ENCODE measurements at places on chromosomes 2 and 18.

DNA sequence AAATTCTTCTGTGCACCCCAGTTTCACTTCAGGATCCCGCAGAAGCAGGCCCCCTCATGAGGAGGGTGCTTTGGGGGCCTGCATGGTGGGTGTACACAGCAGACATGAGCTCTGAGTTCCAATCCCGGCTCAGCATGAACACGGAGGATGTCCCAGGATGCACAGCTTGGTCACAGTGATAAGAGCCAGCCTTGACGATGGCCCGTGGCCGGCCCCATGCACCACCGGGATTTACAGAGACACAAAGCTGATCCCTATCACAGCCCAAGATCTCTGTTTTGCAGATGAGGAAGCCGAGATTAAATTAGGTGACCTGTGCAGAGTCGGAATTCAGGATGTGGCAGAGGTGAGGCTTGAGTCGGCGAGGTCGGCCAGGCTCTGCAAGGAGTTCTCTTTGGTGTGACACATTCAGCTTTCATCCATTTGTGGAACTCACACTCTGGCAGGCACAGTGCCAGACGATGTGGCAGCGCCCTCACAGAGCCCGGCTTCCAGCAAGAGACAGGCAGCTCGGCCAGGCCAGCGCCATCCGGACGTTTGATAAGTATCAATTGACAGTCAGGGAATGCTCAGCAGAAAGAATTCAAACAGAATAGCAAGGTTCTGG is 456.3 kb upstream of the MYT1L start:
- no peak for DNase-seq

DNA sequence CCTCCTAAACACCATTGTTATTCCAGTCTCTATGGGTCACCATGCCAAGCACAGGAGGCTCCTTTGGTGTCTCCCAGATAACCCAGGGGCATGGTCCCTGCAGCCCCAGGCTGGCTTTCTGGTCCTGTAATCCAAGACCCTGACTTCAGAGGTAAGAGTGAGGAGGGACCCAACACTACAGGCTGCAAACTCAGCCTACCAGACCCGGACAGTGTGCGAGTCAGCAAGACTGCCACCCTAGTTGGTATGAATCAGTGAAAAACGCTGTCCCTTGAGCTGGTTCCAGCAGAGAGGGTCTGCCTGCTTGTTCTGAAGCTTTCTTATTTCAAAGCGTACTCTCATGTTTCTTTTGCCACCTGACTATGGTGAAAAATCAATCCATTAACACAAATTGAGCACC is 47.6 kb upstream of the ZFP36L2 start:
- no peak for DNase-seq

- DNase-seq: no peak
Measured at GRCh38 chr18:26482569-26482968, 65.8 kb downstream of the KCTD1 start.

- no peak for DNase-seq
Measured at GRCh38 chr2:74507926-74508520, 528 bp upstream of the PCGF1 start.

DNA sequence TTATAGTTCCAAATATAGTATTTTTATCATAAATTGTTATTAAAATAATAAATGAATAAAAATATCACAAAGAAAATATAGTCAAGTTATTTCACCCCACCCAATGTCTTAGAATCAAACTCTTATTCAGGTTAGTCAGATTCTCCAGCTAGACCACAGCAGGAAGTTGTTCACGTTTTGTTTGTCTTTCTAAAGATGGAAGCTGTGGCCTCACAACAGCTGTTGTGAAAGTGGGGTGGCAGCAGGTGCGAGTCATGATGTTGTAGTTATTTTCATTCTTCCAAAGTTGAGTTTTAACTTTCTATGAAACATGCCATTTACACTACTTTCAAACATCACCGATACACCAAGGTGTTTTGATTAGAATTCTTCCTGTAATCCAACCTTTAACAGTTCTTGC is 272.9 kb downstream of the SLC8A1 start:
- no peak for DNase-seq

DNA sequence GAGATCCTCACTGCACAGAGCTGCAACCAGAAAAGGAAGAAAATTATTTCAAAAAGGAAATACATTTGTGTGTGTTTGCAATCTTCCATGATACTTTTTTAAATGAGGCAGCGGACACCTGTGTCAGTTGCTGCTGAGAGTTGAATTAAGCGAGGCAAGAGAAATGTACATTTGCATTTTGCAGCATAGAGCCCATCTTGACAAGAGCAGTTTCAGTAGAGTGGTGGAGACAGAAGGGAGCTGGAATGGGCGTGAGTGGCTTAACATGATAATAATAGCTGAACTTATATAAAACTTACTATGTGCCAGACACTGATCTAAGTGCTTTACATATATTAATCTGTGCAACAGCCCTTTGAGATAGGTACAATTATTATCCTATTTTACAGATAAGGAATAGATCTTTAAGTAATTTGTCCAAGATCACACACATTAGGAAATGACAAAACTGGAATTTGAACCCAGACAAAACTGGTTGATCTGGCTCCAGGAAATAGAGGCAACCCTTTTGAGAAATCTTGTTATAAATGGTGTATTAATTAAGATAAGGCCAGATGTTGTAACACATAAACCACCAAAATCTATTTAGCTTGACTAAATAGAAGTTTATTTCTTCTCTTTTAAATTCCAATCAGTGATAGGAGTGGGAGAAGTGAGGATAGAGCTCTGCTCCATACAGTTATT is 68.7 kb downstream of the SDC1 start:
- no peak for DNase-seq

GRCh38 chr2:189569295-189569910 is 11.2 kb downstream of the SLC40A1 start:
- no peak for DNase-seq

GRCh38 chr2:235225261-235225660 is 268.6 kb upstream of the AGAP1 start:
- DNase-seq: no peak

DNA sequence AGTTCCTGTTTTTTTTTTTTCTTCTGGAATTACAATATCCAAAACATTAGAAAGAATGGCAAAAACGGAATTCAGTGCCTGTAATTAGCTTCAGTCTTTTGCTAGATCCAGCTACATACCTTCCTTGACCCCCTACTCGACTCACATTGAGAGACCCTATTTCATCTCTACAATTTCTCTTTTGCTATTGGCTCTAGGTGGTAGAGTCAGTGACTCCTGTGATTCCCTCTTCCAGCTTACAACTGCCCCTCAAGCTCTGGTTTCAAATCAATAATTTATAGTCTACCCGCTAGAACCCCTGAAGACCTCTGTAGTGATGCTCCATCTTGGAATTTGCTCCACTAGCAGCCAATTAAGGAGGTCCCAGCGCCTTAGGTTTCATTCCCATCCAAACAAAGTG is 125.8 kb downstream of the TMEFF2 start:
- DNase-seq: no peak

- DNase-seq: no peak
Measured at GRCh38 chr2:103868396-103868795, 985.5 kb upstream of the POU3F3 start.

DNA sequence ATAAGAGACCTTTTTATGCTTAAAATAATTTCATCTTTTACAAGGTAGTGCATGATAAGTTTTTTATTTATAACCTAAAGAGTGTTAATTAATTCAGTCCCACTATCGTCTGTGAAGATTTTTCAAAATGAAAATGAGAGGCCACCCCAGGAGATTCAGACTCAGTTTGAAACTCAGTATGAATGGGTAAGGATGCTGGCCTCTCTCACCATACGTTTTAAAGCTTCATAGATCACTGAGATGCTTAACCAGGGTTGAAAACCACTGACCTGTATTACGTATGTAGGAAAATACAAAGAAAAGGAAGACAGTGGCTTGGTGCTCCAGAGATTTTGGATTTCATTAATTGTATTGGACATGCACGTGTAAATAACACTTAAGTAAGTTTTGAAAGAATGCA is 278.7 kb downstream of the FSIP2 start:
- DNase-seq: no peak

DNA sequence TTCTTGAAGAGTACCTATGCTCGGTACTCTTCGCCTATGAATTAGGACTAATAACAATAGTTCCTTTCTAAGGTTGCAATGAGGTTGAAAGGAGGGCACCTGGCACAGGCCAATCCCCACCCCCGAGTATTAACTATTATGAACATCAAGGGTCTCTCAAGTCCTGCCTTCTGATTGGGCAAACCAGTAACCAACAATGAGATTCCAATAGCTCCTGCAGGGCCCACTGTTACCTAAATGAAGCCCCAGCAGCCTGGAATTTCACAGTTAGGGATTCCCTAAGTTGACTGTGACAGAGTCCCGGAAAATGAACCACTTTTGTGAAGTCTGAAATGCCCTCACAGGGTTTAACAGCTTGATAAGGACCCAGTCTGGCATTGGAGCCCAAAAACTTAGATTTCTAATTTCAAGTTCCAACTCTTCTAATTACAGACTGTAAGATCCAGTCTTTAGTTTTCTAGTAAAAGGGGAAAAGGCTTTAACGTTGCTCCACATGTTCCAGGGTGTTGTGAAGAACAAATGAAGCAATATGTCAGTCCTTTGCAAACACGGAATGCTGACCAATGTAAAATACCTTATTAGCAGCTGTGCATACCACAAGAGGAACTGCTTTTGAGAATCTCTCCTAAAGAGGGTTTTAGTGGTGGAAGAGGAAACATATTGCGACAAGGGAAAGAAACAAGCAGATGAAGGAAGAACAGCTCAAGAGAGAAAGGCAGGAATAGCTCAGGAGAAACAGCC is 277.7 kb upstream of the MAP2 start:
- no peak for DNase-seq

GRCh38 chr2:196980473-196980872 is 54.0 kb upstream of the PGAP1 start:
- no peak for DNase-seq

DNA sequence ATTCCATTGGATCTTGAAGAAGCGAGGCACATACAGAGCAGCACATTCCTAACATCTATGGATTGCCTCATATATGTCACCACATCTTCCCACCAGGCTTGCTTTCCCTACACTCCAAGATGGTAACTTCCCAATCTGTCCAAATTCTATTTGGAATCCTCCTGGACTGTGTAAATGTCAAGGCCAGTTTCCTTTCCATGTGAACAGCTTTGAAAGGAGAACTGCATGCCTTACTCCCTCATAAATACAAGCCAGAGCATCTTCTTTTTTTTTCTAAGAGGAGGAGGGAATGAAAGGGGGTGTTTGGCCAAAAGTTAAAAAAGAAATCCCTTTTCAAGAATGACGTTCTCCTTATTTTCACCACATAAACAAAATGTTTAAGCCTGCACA is 103.8 kb upstream of the OSR1 start:
- no peak for DNase-seq

DNA sequence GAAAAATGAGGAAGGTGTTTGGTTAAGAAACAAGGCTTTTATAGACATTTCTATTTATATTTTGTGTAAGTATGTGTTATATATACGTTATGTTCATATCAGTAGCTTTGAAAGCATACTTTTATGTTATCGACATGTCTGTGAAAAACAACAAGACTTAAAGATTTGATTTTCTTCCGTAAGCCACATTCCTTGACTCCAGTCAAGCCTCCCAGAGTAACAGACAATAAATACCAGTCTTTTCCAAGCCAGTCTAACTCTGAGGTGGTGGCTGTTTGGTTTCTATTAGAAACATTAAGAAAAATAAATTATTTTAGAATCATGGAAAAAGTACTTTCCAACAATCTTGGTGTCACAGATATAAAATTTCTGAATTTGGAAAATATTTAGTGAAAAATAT is 16.3 kb upstream of the ITGAV start:
- DNase-seq: no peak

DNA sequence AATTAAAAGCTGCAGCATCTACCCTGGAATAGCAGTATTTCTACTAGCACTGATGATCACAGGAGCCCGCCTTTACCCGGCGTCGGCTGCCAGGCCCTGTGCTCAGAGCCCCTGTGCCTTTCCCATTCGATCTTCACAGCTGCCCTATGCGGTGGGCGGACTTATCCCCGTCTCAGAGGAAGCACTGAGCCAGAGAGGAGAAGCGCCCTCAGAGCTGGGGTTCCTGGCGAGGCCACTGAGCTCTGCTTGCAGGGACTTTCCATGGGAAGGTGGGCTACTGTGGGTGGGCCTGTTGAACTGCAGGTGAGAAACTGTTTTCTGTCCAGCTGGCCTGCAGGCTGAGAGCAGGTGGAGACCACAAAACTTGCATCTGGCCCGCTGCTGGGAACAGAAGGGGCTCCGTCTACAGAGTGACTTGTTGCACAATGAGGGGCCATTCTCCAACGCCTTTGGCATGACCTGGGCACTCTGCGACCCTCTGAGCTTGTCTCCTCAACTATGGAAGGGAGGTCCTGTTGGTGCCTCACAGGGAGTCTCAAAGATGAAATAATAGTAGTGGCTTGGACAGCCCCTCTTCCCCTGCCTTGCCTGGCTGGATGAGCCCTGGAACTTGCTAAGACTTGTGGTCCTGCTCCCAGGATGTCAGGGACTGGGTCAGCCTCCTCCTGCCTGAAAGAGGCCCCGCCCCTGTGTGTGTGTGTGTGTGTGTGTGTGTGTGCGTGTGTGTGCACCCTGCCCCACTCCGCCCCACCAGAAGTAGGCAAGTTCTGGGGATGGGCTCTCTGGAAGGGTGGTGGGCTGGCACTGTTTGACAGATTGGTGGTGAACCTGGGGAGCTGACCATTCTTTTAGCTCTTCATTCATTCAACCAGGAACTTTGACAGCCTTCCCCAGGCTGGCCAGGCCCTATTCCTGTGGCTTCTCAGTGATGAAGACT is 32.7 kb downstream of the GLI2 start:
- DNase-seq: no peak

- DNase-seq: no peak
Measured at GRCh38 chr2:147525819-147526489, 318.9 kb upstream of the ACVR2A start.

DNA sequence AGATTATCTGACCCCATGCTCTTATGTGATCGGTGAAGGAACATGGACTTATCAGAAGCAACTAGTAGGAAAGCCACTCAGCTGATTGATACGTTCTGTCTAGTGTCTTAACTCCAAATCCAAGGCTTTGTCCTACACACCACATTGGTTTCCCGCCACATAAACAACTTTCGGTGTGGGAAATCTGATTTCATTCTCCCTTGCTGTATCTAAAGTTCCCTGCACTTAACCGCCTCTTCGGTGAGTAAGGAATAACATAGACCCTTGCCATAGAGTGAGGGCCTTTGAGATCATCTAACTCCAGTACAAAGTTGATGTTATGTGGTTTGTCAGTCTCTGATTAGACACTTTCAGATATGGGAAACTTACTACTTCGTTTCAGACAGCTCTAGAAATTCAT is 538.2 kb upstream of the TNP1 start:
- no peak for DNase-seq

GRCh38 chr2:205860181-205860580 is 177.9 kb downstream of the NRP2 start:
- DNase-seq: no peak

- DNase-seq: no peak
Measured at GRCh38 chr2:29558097-29558496, 363.3 kb downstream of the ALK start.

- no peak for DNase-seq
Measured at GRCh38 chr2:232615339-232615738, 18.1 kb upstream of the EFHD1 start.

All from stimulated activated naive CD4-positive, alpha-beta T cell treated with Interleukin-2 at 50 U/mL for 16 hours (primary cell).